ENCODE measurements at places on chromosomes 5 and 9. TPM values are rescaled to one million over a fixed set of nuclear protein-coding genes. Genes with fewer than 3 reads are reported as not detected.

- H3K27me3 ChIP-seq: peaks cover 17% of the 10 kb centered on the region
- no peaks in the 10 kb centered on the region for H3K36me3 ChIP-seq
- H3K4me1 ChIP-seq: no peaks in the 10 kb centered on the region
- DNase-seq: no peak
- no peak overlapping the region for H3K27ac ChIP-seq
Measured at GRCh38 chr9:101462558-101462957, 27.0 kb upstream of the ALDOB start.

DNA sequence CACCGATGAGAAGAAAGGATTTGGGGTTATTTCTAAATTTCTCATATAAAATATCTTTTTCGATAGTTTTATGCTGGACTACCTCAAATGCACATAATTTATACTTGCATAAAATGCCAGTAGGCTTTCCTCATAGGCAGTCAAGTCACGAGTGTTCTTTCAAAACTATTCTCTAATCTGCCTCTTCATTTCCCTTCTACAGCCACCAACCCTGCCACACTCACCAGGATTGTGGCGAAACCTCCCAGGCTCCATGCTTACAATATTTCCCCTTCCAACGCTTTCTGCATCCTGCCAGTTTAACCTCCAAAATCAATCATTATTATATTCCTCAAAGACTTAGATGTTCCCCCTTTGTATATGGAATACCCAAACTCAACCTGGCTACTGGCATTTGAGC is 65.4 kb downstream of the FRMD3 start:
- peak overlapping the region; percentile 87 for H3K27ac ChIP-seq
- H3K4me1 ChIP-seq: no peaks in the 10 kb centered on the region
- DNase-seq: no peak
- no peaks in the 10 kb centered on the region for H3K36me3 ChIP-seq
- no peaks in the 10 kb centered on the region for H3K27me3 ChIP-seq
- no peak overlapping the region for H3K4me3 ChIP-seq

- H3K36me3 ChIP-seq: no peaks in the 10 kb centered on the region
- H3K4me3 ChIP-seq: no peak overlapping the region
- H3K27me3 ChIP-seq: no peaks in the 10 kb centered on the region
- DNase-seq: no peak
Measured at GRCh38 chr5:6343951-6344592, 34.3 kb downstream of the MED10 start.

GRCh38 chr5:36031223-36031622 is 35.5 kb downstream of the UGT3A2 start:
- H3K27me3 ChIP-seq: no peaks in the 10 kb centered on the region
- H3K4me3 ChIP-seq: no peak overlapping the region
- no peaks in the 10 kb centered on the region for H3K4me1 ChIP-seq
- H3K27ac ChIP-seq: no peak overlapping the region

DNA sequence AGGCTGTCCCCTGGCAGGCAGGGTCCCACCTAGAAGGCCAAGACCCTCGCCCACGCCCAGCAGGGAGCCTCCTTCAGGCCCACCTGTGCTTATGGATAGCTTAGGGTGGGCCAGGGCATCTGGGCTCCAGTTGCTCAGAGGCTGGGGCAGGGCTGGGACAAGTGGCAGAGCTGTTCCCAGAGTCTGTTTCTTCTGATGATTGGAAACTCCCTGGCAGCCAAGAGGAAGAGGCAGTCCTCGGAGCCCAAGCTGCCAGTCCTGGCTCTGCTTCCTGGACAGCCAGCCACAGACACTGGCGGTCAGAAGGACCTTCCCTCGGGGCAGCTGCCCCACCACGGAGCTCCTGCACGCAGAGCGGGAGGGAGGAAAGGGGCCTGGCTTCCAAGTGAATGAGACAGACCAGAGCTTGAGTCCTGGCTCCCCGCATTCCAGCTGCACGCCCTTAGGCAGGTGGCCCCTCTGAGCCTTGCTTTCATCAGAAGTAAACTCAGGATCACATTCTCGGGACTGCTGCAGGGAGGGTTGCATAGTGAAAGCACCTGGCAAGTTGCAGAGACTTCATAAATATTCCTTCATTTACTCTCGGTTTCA is 37.9 kb upstream of the GABRP start:
- H3K36me3 ChIP-seq: no peaks in the 10 kb centered on the region
- no peak overlapping the region for H3K27ac ChIP-seq
- peaks cover 8% of the 10 kb centered on the region for H3K4me1 ChIP-seq

C9 gene
- total RNA-seq: not detected
